Activated T-helper 17 cell treated with anti-CD3 and anti-CD28 coated beads, Interleukin-2, amount 50 U/mL, for 72 hours (primary cell): ENCODE measurements at places on chromosomes 2 and 18.

DNA sequence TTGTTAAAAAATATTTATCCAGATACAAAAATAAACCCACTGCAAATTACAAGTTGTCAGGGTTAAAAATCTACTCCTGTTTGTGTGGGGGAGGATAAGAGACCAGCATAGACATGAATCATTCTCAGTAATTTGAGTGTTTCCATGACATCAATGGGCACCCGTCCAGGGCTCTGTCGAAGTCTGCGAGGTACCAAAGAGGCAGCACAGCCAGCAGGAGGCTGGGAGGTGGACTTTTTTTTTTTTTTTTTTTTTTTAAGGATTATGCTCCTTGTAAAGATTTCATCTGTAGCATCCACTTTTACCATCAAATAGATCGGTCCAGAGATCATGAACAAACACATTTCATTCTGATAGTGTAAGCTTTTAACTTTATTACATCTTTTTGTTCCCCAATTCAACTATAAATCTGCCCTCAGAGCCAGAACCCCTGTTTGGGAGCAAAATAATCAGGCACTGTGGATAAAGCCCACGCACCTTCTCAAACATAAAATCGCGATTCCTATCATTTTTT lies 182.0 kb downstream of the TCF4 start:
- ATAC-seq: peak; percentile 34

GRCh38 chr2:121066526-121066925 lies 218.5 kb downstream of the TFCP2L1 start:
- ATAC-seq: no peak

- no peak for ATAC-seq
Observed at GRCh38 chr18:25608091-25608490, 256.1 kb upstream of the ZNF521 start.

GRCh38 chr2:157428500-157429175 lies 15.3 kb downstream of the CYTIP start:
- ATAC-seq: no peak

DNA sequence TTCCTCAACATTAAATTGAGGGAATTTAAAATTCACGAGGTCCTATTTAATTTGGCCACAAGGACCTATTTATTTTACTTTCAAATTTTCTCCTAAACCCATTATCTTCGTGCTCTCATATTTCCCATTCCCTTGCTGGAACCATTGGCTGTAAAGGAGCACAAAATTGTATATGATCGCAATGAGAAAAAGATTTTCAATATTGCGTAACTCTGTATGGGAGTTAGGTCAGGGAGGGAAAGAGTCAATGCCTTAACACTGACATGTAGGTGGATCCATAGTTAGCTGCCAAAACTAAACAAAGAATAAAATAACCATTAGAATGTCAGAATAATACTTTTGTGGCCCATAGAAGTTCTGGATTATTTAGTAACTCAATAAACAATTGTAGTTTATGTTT lies 40.6 kb upstream of the ZC3H15 start:
- no peak for ATAC-seq

DNA sequence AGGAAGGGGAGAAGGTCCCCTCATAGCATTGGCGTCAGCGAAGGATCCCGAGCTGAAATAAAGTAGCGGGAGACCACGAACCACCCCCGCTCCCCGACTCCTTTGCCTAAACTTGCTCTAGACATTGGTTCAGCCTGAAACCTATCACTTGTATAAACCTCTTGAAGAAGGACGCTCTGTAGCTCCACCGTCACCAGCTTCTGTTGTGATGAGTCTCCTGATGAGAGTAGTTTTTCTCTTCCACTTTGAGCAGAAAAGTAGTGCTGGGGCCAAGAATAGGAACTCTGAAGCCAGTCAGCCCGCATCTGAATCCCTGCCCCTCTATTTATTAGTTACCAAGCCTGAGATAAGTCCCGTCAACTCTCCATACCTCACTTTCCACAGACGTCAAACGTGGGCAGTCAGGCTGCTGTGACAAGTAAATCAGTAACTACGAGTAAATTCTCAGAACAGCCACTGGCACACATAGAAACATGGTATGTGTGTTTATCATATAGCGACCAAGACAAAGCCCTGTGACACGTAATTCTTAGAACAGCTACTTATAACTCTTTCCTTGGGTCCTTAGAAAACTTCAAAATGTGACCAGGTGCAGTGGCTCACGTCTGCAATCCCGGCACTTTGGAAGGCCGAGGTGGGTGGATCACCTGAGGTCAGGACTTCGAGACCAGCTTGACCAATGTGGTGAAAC lies 61.7 kb downstream of the CD226 start:
- peak; percentile 79 for ATAC-seq

DNA sequence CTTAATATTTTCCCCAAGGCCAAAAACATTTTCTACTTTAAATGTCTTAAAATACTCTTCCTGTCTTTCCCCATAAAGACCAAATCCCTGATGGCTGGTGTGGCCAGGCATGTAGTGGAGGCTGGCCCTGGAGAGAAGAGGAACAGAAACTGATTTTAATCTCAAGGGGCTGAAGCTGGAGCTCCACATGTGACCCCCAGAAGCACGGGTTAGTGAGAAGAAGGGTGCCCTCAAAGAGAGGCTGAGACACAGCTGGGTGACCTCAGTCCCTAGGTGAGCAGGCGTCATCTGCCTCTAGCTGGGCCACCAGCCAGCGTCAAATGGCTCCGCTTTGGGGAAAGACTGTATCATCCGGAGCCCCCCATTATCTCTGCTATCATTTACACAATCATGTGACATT lies 19.3 kb upstream of the TMEM18 start:
- ATAC-seq: no peak

GRCh38 chr18:41966943-41967342 lies 11.9 kb downstream of the PIK3C3 start:
- ATAC-seq: no peak

DNA sequence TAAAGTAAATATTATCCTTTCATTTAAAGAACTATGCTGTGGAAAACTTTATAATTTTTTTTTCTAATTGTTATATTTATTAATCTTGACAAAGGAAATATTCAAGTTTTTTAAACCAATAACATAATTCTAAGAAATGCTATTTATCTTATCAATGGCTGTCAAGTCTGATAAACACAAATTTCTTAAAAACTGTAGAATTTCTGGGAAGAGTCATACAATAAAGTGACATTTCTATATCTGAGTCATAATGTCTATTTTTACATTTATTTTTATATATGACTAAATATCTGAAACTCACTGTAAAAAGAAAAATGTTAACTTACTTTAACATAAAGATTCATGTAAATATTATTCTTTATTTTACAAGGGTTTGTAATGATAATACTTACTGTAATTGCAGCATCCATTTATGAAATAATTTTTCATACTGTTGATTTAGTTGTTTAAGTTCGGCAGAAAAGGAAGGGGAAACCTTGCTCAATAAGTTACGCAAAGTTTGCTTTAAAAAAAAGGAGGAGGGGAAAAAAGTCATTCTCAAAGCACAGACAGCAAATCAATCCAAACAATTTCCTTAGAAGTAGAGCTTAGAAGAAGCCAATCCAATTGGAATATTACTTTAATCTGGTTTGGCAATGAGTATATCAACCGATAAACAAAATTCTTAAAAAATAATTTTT lies 32.4 kb downstream of the ORC2 start:
- ATAC-seq: no peak

- peak; percentile 49 for ATAC-seq
Observed at GRCh38 chr18:13566941-13567746, 159.2 kb downstream of the FAM210A start.

- ATAC-seq: no peak
Observed at GRCh38 chr18:31647127-31647753, 37.1 kb downstream of the B4GALT6 start.

DNA sequence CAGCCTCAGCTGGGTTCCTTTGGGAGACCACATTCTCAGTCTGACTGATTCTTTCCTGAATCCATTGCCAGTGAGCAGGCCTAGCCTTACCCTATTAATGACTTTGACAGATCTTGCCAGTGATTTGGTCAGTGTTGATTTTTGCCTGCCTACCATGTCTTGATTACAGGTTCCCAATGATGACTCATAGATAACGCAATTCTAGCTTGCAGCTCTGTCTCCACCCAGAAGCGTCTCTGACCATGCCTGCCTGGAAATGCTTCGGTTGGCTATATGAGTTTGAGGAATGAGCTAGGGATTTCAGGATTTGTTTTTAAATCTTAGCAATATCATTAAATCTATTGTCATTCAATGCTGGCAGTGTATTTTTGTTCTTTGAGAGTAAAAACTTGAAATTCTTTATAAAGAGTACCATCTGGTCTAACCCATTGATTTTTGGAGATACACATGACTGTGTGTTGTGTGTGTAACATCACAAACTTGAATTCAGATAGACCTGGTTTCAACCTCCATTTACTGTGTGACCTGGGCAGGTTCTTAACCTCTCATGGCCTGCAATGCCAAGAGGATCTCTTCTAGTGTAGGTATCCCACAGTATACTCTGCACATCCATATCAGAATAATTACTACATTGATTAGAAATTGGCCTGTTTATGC lies 57.0 kb downstream of the CCDC150 start:
- no peak for ATAC-seq

DNA sequence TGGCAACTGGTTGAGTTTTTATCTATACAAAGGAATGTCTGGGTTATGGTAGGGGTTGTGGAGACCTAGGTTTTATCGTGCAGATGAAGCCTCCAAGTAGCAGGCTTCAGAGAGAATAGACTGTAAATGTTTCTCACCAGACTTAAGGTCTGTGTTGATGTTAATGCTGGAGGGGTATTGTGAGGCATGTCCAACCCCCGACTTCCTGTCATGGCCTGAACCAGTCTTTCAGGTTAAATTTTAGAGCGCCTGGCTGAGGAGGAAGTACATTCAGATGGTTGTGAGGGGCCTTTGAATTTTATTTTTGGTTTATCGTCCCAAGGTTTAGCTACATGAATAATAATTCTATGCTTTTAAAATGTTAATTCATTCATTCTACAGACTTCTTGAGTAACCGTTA lies 435.1 kb downstream of the DLGAP1 start:
- ATAC-seq: no peak

- ATAC-seq: no peak
Observed at GRCh38 chr2:74413001-74413698, 8.3 kb downstream of the C2orf81 start.

GRCh38 chr2:46942891-46943626 lies 27.5 kb upstream of the MCFD2 start:
- ATAC-seq: no peak

- ATAC-seq: no peak
Observed at GRCh38 chr18:52439457-52439856, 99.5 kb downstream of the DCC start.

DNA sequence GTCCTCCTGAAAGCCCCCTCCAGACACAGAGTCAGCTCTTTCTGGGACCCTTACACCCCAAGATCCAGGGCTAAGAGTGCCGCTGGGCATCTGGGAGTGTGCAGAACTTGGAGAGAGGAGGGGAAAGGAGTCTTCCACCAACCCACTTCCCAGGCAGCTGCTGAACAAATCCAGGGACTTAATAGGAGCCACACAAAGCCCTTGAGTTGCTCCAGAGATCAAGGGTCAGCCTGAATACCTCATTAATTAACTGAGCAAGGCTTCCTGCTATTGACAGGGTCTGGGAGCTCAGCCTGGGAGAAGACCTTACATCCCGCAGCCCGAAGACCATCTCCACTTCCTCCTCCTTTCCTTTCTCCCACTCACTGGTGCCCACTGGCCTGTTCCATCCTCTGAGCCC lies 108.3 kb downstream of the CELF4 start:
- ATAC-seq: no peak

DNA sequence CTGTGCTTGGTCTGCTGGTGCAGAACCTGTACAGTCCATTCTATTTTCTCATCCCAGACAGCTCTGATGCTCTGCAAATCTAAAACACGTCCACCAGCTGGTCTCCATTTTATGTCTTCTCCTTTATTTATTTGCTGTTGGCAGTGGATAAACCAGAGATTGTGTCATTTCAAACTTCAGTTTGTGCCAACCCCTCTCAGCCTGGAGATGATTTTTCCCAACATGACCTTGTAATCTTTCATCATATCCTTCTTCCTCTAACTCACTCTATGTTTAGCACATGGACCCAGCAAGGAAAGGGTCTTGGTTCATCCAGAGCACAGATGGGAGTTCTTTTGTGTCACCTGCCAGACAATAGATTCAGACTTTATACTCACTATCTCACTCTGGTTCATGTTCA lies 273.2 kb downstream of the MTX2 start:
- no peak for ATAC-seq
